NCI-H1694 (cell line): ENCODE measurements at places on chromosomes 1 and 21.

- peak; percentile 84 for DNase-seq
These were observed 3.5 kb downstream of the CELA2A start for GRCh38 chr1:15459771-15460707.

GRCh38 chr1:162405800-162406199, 6.1 kb downstream of the SH2D1B start:
- DNase-seq: no peak

DNA sequence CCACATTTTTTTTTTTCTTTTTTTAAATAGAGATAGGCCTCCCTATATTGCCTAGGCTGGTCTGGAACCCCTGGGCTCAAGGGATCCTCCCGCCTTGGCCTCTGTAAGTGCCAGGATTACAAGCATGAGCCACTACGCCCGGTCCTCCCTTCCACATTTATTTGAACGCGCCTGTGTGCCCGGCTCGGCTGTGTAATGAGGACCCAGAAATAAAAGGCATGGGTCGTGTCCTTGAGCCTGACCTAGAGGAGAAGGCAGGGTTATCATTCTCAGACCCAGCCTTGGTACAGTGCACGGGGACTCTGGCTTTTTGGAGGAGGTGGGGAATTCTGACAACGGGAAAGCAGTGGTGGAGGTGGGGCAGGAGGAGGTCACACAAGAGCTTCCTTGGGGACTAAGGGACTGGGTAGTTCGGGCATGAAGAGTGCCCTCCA, 841 bp downstream of the CENPF start:
- DNase-seq: no peak

DNA sequence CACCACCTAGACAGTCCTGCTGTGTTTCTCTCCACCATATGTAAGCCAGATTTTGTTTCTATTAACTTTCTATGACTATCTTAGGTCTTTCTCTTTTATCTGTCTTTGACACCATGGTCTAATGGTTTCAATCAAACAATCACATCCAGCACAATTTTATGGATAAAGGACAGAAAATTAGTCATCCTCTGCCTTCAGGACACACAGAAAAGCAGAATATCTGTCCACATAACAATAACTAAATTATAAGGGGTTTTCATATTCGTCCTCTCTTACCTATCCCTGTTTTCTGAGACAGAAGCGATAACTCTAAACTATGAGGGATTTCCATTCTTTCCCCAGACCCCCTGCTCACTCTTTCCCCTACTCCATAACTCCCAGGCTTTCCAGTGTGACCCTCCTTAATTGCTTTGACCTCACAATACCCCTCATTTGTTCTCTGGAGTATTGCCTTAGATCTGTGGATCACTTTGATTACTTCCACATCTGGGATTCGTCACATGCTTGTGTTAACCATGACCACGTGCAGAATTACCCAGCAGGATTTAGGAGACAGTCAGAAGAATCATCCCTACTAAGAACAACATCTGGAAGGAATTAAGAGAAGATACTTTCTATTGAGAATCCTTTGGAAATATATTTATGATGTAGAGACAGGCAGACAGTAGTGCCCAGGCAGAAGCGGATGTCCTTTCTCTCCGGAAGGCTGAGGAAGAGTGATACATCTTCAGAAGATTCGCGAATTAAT, 108.2 kb upstream of the GREM2 start:
- no peak for DNase-seq

DNA sequence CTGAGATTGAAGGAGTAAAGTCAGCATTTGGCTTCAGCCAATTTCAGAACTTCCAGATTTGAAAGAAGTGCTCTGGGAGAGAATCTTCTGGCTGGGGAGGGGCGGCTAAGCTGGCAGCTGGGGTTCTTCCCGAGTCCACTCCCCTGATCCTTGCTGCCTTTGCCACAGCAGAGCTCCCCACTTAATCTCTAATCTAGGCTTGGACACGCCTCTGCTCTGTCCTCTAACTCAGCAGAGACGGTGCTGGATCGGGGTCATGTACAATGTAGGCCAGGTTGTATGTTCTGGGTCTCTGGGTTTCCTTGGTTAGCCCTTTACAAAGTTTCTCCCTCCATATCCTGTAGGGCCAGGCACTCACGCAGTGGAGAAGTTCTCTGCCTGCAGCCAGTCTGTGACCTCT, 10.1 kb upstream of the GSTM3 start:
- DNase-seq: no peak

DNA sequence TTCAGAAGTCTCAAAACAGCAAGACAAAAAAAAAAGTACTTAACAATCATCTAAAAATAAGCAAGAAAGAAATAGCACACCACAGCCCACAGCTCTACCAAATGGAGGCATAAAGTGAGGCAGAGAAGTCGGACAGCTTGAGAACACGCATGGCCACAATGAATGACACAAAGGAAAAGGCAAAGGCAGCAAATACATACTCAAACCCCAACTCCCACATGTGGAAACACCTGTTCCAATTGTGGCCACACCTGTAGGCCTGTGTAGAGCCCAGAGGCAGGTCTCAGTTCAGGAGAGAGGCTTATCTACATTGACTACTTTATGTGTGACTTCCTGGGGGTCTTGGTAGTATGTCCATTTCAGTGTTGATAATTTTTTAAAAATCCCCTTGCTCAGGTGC, 543.5 kb downstream of the LMO4 start:
- DNase-seq: no peak

DNA sequence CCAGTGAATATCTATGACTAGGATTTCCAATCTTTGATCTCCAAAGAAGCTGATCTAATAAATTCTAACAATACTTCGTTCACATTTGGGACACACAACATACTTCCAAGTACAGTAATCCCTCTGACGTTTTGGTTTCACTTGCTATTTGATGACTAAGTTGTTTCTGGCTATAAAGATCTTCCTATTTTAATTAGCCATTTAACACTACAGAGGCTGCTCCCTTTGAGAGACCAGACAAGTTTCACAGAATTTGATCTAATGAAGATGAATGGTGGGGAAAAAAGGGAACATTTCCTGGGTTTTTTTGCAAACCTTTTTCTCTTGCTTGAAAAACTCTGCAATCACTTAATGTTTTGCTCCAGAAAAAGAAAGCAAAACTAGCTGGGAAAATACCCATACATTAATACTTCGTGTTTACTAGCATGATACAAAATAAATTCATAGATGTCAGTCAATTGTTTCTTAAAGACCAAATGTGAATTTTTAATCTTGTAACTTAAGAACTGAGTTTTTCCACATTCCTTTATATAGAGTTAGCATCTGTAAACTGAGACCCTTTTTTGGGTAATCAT, 28.0 kb upstream of the GLIS1 start:
- DNase-seq: no peak

- no peak for DNase-seq
These were observed 1.0 kb upstream of the PIGV start for GRCh38 chr1:26786437-26787380.

GRCh38 chr1:55555956-55556725, 341.0 kb upstream of the USP24 start:
- peak; percentile 75 for DNase-seq

- peak; percentile 8 for DNase-seq
These were observed 6.9 kb downstream of the SERTAD4 start for GRCh38 chr1:210239349-210240111.

DNA sequence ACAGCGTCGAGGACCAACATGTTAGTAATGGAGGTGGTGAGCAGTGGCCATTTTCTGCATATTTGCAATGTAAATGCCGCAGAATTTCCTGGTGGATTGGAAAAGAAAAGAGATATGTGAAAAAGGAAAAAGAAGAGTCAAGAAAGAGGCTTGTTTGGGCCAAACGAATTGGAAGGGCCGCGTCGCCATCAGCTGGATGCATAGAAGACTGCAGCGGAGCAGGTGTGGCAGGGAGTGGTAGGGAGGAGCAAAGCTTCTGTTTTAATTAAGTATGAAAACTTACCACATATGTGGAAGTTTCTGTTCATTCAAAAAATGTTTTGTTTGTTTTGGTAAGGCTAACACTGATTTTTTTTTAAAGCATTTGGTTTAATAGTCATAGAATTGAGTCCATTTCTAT, 690.7 kb downstream of the NCAM2 start:
- no peak for DNase-seq

GRCh38 chr1:41712695-41713094, 206.0 kb downstream of the HIVEP3 start:
- no peak for DNase-seq

DNA sequence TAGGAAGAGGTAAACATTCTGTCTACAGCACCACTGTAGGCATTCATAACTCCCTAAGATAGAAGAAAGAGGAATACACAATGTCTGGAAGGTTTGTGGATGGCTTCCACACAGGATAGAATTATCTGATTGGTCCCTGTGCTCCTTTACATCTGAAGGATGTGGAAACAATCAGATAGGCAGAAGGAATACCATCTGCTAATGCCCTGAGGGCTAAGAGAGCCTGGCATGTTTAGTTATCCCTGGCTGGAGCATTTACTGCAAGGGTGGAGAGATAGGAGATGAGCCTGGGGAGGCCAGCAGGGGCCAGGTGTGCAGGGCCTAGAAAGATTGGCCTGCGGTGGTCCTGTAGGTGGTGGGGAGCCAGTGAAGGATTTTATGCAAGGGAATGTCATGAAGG, 8.6 kb upstream of the ACBD3 start:
- DNase-seq: peak; percentile 51

- DNase-seq: no peak
These were observed 7.3 kb upstream of the SERINC2 start for GRCh38 chr1:31405578-31406245.

DNA sequence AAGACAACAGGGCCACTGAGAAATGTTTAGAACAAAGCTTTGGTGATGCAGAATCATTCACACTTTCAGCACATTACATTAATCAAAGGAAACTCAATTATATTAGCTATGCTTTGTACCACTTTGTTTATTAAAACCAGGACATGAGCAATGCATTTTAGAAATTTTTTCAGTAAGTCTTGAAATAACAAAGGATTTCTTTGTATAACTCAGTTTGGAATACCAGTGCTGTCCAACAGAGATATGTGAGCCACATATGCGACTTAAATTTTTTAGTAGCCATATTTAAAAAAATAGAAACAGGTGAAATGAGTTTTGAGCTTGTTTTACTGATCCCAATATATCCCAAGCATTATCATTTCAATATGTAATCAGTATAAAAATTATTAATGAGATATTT, 18.8 kb upstream of the F3 start:
- DNase-seq: no peak

DNA sequence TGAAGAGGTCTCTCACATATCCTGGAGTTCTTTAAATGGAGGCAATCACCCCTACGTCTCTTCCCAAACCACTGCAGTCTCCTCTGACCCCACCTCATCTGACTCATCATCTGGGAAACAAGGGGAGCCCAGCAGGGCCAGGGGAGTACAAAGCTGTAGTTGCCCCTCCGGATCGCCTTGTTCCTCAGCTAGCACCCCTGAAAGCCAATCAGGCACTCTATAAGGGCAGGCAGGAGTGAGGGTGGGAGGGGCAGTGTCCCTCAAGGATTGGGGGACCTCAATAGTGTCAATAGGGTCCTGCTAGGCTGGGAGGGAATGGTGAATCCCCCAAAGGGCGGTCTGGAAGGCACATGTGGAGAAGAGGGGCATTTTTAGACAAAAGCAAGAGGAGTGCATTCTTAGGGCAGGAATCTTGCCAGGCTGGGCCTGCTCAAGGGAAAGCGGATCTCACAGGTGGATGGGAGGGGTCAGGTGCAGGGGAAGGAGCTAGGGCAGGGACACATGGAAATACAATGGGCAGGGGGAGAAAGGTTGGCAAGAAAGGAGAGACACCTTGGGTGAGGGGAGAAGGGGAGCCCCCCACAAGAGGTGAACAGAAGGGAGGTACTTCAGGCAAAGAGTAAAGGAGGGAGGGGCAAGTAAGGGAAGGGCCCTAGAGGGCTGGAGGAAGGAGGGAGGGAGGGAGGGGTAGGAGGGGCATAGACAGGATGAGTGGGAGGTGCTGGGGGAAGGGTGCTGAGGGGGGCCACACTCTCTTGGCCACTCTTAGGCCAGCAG, 5.8 kb downstream of the SHISA4 start:
- DNase-seq: no peak

DNA sequence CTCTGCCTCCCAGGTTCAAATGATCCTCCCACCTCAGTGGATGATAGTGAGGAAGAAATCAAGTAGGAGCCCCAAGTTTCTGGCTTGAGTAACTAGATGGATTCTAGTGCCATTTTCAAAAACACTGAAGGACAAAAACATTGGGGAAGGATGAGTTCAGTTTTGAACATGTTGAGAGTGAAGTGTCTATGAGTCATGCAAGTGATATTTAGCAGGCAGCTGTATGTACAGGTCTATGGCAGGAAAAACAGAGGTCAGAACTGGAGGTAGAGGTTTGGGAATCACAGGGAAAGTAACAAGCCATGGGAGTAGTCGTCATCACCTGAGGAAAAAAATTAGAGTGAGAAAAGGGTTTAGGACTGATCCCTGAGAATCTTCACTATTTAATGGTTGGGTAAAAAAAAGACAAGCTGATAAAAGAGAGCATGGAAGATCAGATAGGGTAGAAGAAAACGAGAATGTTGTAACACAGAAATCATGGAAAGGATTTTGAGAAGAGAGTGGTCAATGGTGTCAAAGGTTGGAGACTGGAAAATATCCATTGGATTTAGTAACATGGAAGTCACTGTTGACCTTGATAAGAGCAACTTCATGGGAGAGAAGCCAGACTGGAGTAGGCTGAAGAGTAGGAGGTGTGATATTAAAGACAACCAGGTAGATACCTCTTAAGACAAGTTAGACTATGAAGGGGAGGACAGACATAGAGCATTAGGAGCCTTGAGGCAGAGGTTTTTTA, 53.1 kb downstream of the DIPK1A start:
- DNase-seq: no peak

GRCh38 chr1:115647919-115648650, 6.3 kb downstream of the VANGL1 start:
- DNase-seq: no peak

GRCh38 chr1:240527086-240527485, 84.9 kb downstream of the GREM2 start:
- no peak for DNase-seq

GRCh38 chr1:84573481-84573966, 716 bp downstream of the CTBS start:
- DNase-seq: no peak
